ENCODE measurements at places on chromosomes 5 and 9.

- H3K4me1 ChIP-seq = no peaks in the 10 kb centered on the region
- no peak overlapping the region for H3K4me3 ChIP-seq
- no peak for DNase-seq
- peaks cover 2% of the 10 kb centered on the region for H3K27me3 ChIP-seq
- no peak overlapping the region for H3K27ac ChIP-seq
Observed at GRCh38 chr9:101460965-101461364, 25.4 kb upstream of the ALDOB start.

DNA sequence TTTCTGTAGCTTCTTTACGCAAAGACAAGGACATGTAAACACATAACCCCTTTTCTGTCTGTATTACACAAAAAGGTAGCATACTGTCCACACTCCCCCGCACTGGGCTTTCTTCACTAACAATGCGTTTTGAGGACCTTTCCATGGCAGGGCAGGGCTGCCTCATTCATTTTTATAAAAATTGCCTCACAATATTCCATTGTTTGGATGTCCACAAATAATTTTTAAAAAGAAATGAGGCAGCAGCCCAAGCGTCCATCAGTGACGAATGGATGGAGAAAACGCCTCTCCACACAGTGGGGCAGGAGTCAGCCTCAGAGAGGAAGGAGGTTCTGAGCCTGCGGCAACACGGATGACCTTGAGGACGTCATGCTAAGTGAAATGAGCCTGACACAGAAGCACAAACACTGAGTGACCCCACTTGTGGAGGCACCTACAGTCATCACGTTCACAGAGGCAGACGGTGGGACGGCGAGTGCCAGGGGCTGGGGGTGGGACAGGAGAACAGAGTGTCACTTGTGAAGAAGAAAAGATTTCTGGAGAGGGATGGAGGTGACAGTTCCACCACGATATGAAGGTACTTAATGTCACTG is 67.8 kb downstream of the RASGEF1C start:
- H3K4me3 ChIP-seq = no peak overlapping the region
- peaks cover 4% of the 10 kb centered on the region for H3K36me3 ChIP-seq
- DNase-seq = no peak
- peak overlapping the region; percentile 81 for H3K27ac ChIP-seq
- peaks cover 15% of the 10 kb centered on the region for H3K4me1 ChIP-seq

DNA sequence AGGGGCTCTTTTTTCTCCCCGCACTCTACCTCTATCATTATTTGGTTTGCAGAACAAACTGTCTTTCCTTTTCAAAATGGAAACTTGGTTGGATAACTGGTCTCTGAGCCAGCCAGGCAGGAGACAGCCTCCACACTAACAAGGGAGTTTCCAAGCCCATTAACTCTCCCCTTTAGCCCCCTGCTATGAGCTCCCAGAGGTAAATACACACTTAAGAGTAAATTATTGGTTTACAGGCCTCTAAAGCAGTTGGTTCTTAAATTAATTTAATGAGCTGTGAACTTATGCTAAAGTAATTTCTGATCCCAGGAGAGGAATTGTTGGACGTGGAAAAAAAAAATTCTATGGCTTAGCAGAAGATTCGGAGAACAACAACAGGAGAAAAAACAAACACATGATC is 30.3 kb downstream of the EPB41L4A start:
- DNase-seq = no peak
- no peak overlapping the region for H3K27ac ChIP-seq
- no peaks in the 10 kb centered on the region for H3K36me3 ChIP-seq
- H3K27me3 ChIP-seq = peaks cover 3% of the 10 kb centered on the region
- H3K4me1 ChIP-seq = peaks cover 76% of the 10 kb centered on the region

DNA sequence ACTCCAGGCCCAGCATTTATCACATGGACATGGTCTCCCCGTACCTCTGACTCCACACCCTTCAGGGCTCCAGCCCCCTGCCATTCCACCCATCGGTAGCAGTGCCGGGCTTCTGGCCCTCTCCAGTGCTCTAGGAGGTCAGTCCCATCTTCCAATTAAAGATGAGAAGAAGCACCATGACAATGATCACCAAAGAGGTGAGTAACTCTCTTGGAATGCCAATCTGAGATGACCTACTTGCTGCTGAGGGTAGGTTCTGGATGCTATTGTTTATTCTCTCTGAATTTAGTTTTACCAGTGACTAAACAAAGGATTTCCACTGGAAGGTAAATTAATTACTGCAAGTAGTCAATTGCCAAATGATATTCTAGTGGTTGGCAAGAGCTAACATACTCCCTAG is 80.8 kb downstream of the TLE4 start:
- no peaks in the 10 kb centered on the region for H3K27me3 ChIP-seq
- no peak overlapping the region for H3K4me3 ChIP-seq
- no peak for DNase-seq
- H3K4me1 ChIP-seq = no peaks in the 10 kb centered on the region
- no peaks in the 10 kb centered on the region for H3K36me3 ChIP-seq
- no peak overlapping the region for H3K27ac ChIP-seq

DNA sequence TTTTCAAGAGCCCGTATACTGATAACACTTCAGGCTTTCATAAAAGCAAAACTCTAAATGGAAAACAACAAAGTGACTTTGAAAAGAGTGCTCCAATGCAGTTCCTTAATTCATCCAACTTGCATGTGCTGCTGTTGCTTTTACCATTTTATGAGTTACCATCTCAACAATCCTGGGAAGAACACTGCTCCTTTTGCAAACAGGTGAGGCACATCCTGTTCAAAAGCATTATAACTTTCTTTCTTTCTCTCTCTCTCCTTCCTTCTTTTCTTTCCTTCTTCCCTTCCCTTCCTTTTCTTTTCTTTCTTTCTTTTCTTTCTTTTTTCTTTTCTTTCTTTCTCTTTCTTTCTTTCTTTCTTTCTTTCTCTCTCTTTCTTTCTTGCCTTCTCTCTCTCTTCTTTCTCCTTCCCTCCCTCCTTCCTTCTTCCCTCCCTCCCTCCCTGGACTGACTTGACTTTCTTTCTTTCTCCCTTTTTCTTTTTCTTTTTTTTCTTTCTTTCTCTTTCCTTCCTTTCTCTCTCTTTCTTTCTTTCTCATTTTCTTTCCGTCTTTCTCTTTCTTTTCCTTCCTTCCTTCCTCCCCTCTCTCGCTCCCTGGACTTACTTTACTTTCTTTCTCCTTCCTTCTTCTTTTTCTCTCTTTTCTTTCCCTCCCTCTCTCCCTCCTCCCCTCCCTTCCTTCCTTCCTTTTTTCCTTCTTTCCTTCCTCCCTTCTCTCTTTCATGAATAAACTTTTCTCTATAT is 11.2 kb upstream of the PARP8 start:
- H3K27me3 ChIP-seq = no peaks in the 10 kb centered on the region
- H3K36me3 ChIP-seq = no peaks in the 10 kb centered on the region
- DNase-seq = no peak
- H3K27ac ChIP-seq = no peak overlapping the region
- no peak overlapping the region for H3K4me3 ChIP-seq
- peaks cover 4% of the 10 kb centered on the region for H3K4me1 ChIP-seq

GRCh38 chr9:1052365-1053281 is 2.5 kb downstream of the DMRT2 start:
- H3K27ac ChIP-seq = peak overlapping the region; percentile 22
- peak overlapping the region; percentile 89 for H3K4me3 ChIP-seq
- H3K4me1 ChIP-seq = peaks cover 17% of the 10 kb centered on the region
- peak; percentile 49 for DNase-seq

- no peak overlapping the region for H3K27ac ChIP-seq
- H3K4me3 ChIP-seq = no peak overlapping the region
- no peak for DNase-seq
- no peaks in the 10 kb centered on the region for H3K27me3 ChIP-seq
- no peaks in the 10 kb centered on the region for H3K36me3 ChIP-seq
- H3K4me1 ChIP-seq = peaks cover 6% of the 10 kb centered on the region
Observed at GRCh38 chr5:68141494-68141893, 74.1 kb upstream of the PIK3R1 start.

DNA sequence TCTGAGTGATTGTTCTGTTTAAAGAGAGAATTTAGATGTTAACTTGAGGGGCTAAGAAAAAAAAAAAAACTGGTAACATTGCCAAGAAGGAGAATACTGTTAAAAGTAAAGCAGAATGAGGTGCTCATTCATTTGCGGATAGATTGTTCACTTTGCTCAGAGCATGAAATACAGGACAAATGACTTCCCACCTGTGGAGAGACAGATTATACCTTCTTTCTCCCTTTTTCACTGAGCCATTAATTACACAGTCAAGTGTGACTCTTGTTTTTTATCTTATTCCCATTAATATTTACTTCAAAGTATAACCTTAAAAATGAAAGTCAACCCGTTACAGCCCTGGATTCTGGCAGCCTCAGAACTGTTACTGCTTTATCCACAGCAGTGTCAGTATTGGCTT is 264.5 kb downstream of the TAF11L14 start:
- H3K27ac ChIP-seq = no peak overlapping the region
- H3K4me3 ChIP-seq = no peak overlapping the region

GRCh38 chr5:108118813-108119514 is 262.9 kb downstream of the FBXL17 start:
- no peaks in the 10 kb centered on the region for H3K27me3 ChIP-seq
- H3K27ac ChIP-seq = no peak overlapping the region
- H3K36me3 ChIP-seq = no peaks in the 10 kb centered on the region
- DNase-seq = no peak
- H3K4me1 ChIP-seq = peaks cover 6% of the 10 kb centered on the region

DNA sequence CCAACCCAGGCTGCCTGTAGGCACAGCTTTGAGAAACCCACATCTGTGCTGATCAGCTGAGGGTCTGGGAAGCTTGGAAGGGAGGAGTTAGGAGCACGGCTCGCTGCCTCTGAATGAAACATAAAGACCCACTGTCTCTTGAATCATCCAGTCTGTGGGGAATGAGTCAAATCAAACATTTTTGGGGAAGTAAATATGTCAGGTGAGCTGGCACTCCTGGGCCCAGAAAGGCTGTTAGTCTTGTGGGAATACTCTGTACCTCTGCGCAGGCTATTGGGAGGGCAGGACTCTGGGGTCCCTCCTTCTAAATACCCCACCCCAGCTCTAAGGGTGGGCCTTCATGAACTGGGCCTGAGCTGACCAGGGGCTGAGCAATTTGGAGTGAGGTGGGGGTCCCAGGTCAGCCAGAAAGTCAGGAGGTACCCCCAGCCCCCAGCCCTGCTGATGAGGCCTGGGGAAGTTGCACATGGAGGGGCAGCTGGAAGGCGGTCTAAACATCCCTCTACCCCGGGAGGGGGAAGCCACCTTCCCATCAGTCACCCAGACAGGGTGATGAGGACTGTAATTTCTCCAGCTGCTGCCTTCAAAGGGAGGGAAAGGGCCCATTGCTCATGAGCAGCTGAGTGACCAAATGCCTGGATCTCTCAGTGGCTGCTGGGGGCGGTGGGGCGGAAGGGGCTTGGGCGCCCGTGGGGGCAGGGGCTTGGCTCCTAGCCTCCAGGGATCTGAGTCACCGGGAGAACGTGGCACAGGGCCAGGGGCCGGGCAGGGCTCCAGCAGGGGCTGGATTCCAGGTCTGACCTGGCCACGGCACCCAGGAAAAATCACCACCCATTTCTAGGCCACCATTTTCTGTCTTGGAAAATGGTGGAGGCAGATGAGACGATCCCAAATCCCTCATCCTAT is 10.8 kb downstream of the FIBCD1 start:
- peaks cover 15% of the 10 kb centered on the region for H3K4me1 ChIP-seq
- H3K27ac ChIP-seq = no peak overlapping the region
- DNase-seq = no peak
- peaks cover 5% of the 10 kb centered on the region for H3K27me3 ChIP-seq

DNA sequence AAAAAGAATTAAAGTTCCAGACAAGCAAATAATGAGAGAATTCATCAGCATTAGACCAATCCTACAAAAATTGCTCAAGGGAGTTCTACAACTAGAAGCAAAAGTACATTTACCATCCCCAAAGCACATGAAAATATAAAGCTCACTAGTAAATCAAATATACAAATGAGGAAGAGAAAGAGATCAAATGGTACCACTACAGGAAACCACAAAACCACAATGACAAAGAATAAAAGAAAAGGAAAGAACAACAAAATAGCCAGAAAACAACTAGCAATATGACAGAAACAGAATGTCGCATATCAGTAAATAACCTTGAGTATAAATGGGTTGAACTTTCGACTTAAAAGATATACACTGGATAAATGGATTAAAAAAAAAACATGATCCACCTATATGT is 739.0 kb downstream of the DTWD2 start:
- H3K27me3 ChIP-seq = peaks cover 1% of the 10 kb centered on the region
- no peak overlapping the region for H3K27ac ChIP-seq
- DNase-seq = no peak
- peaks cover 14% of the 10 kb centered on the region for H3K36me3 ChIP-seq
- H3K4me1 ChIP-seq = no peaks in the 10 kb centered on the region
- H3K4me3 ChIP-seq = no peak overlapping the region

Measured in glutamatergic neuron (in vitro differentiated cells).